IPS DF 6.9 (cell line): ENCODE measurements at places on chromosomes 16 and 17.

DNA sequence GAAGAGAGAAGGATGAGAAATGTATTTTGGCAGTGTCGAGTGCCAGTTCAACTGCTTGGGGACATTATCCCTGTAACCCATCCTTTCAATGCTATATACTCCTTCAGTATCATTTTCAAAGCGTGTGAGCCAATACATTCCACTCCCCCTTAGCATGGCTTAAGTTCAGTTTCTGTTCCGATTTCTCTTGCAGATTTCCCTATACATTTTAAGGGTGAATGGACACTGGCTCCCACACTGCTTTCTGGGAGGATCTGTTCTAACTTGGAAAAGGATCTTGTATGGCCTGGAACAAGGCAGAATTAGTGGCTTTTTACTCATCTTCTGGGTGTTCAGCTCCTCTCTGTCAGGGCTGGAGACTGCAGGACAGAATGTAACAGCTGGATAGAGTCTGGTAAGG is 333.8 kb downstream of the HAPSTR1 start:
- DNase-seq, result no peak

GRCh38 chr17:38891441-38891840 is 21.6 kb downstream of the LASP1 start:
- no peak for DNase-seq

- DNase-seq, result no peak
Observed at GRCh38 chr17:19378416-19379360, at the start of gene MAPK7. MAPK7 (plus strand) TSS chr17:19378498; CDS start chr17:19378901, 403 bp downstream.

GRCh38 chr17:57636274-57636673 is 108.8 kb downstream of the CCDC182 start:
- DNase-seq, result no peak

GRCh38 chr17:39700148-39700987 is 504 bp downstream of the ERBB2 start:
- no peak for DNase-seq

DNA sequence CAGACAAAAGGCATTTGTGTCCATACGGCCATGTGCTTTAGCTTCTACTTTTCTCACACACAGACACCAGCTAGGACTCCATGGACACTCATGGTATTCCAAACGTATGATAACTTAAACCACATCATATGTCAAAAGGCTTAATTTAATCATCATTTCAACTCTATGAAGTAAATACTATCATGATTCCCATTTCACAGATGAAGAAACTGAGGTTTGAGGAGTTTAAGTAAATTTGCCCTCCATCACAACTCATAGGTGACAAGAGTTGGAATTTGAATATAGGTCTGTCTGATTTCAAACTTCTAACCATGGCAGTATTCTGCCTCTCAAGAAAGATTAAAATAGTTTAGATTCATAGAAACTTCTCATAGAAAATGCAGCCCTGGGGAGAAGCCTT is 43.8 kb downstream of the CMC2 start:
- DNase-seq, result no peak

- no peak for DNase-seq
Observed at GRCh38 chr16:12907670-12908233, 6.4 kb downstream of the SHISA9 start.

GRCh38 chr17:67999291-67999911 is 3.1 kb upstream of the C17orf58 start:
- no peak for DNase-seq

DNA sequence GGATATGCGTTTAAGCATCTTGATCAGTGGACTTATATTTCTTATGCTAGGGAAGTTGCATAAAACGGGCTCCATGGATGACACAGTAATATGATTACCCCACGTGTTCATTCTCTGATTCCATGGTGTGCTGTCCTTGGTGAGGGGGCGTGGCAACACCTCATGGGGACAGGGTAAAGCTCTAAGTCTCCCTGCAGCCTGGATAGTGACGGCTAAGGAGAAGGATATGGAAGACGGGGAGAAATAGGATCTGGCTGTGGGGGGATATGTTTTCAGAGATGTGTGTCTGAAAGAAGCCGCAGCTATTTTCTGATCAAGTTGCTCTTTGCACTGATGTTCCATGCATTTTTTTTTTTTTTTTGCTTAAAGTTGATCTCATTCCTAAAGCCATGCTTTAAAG is 84.3 kb downstream of the MARCHF10 start:
- DNase-seq, result no peak

- no peak for DNase-seq
Observed at GRCh38 chr16:52469091-52469490, 77.9 kb downstream of the TOX3 start.
